ENCODE measurements at places on chromosomes 6 and 20.

DNA sequence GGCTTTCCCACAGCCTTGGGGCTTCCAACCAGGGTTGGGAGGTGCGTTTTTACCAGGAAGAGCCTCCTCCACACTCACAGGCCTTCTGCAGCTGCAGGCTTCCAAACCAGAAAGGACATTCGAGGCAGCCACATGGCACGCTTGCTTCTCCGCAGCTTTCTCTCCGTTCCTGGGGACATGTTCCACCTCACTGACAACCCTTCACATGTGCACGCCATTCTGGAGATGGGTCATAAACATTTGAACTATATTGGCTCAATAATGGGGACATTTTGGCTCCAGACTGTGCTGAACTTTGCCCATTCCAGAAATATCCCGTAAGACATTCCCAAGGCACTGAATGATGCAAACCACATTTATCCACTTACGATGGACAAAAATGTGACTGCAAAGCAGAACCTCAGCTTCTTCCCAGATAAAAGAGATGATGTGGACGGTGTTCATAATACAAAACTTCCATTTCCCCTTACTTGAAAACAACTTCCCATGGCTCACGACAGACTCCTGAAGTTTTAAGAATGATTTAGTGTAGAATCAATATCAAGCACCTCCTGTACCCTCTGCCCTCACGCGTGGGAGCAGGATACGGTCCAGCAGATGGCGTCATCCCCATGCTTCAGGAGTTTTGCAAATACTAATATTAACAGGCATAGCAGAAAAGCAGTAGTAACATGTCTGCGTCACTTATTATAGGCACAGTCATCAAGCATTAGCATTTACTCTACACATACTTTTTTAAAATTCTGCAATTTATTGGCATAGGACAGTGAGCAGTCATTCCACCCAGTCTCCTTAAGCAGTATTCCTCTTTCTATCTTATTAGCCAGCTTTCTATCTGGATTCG lies 25.4 kb upstream of the FOXF2 start:
- DNase-seq = no peak

GRCh38 chr6:38459291-38459690 lies 180.4 kb downstream of the BTBD9 start:
- DNase-seq = no peak

- peak; percentile 35 for DNase-seq
These were observed 11.9 kb upstream of the CPNE5 start for GRCh38 chr6:36851149-36851614.

- no peak for DNase-seq
These were observed 42.8 kb downstream of the CTCFL start for GRCh38 chr20:57482148-57482547.
